CD4-positive, alpha-beta T cell treated with Interleukin-6 at 100 ng/mL for 8 hours (primary cell): ENCODE measurements at places on chromosomes 7 and 10.

GRCh38 chr10:103685880-103686669 lies 169.3 kb downstream of the SH3PXD2A start:
- peak; percentile 71 for DNase-seq

DNA sequence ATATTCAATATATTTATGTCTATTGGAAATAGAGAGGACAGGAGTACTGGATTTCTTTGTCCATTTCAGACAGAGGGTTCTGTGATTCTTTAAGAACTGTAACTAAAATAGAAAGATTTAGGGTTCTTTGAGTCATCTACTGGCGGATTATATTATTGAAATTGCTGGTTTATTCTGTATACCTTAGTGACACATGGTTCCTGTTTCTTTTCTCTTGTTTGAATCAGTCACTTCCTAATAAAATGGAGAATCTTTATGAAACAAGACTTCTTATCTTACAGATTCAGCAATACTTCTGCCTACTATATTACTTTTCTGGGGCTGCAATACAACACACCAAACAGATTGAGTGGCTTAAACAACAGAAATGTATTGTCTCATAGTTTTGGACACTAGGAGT lies 20.8 kb upstream of the ZNF800 start:
- DNase-seq, result no peak

- no peak for DNase-seq
These were observed 517.9 kb downstream of the GALNT17 start for GRCh38 chr7:71649812-71650211.

- no peak for DNase-seq
These were observed 60.9 kb downstream of the RBM20 start for GRCh38 chr10:110704906-110705476.

- DNase-seq, result no peak
These were observed 74.0 kb downstream of the SEPTIN7 start for GRCh38 chr7:35874886-35875285.

DNA sequence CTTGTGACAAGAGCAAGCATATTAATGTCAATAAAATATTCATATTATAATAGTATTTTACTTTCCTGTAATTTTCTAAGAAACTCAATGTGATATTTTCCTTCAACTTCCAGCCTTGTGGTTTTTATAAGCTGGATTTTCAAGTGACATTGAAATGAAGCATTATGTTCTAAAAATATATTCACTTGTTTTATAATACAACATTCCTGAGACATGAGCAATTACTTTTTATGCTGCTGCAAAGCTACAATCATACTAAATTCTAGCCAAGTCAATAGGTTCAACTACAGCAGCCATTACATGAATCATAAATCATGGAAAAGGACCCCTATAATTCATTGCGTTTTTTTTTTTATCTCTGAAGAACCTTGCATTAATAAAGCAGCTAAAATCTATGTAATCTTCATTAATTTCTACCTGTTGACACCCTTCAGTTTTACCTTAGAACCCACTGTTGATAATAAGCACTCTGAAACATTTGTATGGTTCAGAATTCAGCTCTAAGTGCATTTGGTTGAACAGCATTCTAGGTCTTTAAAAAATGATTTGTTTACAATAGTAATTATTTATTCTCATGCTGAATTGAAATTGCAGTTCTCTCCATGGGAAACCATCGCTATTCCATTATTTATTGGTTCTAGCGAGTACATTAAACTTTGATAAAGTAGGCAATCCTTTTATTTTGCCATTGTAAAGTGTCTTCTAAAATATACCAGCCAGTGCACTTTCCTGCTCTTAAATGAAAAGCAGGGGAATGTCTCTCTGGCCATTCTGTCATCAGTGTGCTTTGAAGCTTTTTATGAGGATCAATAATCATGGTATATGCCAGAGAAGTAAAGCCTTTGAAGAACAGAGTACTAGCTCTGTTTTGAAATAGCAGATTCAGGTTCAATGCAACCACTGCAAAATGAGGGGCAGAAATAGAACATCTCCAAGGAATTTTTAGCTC lies 132.6 kb downstream of the GNAT3 start:
- no peak for DNase-seq

GRCh38 chr10:6141296-6142151 lies 52.7 kb downstream of the RBM17 start:
- DNase-seq, result peak; percentile 36
